ENCODE measurements at places on chromosomes 3 and 15. TPM values are rescaled to one million over a fixed set of nuclear protein-coding genes. Genes with fewer than 3 reads are reported as not detected.

PRSS50 gene
- total RNA-seq: not detected

PLA1A gene
- total RNA-seq: 0.52 TPM

LRRC31 gene
- not detected for total RNA-seq

GPR156 gene
- total RNA-seq: not detected
